ENCODE measurements at places on chromosomes 2 and 18.

- DNase-seq: no peak
Observed at GRCh38 chr2:41216978-41217377, 765.1 kb upstream of the SLC8A1 start.

GRCh38 chr2:48719480-48720177 is 35.9 kb downstream of the LHCGR start:
- no peak for DNase-seq

DNA sequence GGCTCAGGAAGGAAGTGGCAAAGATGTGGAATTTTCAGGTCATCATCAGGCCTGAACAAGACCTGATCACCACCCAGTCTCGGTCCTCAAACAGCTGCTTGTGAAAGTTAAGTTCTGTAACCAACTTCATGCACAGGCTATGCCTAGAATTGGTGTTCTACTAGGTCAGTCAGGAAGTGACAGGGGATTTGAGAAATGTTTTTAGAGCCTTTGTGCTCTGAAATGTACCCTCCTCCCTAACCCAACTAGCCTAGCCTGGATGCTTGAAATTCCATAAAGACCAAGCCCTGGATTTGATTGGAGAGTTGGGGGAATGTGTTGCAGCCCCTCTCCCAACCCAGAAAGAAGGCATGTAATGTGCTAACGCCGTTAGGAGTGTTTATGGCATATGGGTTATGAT is 63.3 kb downstream of the TGOLN2 start:
- DNase-seq: no peak

GRCh38 chr2:102334486-102334885 is 21.1 kb upstream of the IL18R1 start:
- DNase-seq: no peak

DNA sequence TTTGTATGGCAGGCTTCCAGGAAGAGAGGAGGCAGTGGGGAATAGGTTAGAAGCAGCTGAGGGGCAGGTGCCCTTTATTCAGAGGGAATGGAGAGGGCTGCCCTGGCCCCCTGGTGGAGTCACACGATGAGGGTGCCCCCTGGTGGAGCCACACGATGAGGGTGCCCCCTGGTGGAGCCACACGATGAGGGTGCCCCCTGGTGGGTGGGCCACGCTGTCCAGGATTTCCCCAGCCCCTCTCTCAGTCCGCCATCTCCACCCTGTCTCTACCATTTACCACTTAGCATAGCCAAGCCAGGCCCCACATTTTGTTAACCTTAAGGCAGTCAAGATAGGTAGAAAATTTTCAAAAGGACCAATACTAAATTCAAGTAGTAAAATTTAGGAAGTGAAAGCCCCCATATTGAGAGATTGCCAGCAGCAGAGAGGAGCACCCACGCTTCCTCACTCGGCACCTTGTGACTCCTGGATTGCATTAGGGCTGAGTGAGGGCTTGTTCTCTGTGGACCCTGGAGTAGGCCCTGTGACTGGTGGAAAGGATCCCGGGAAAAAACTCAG is 10.4 kb upstream of the FAM228A start:
- DNase-seq: peak; percentile 19

- no peak for DNase-seq
Observed at GRCh38 chr18:74023220-74023619, 124.4 kb downstream of the FBXO15 start.

DNA sequence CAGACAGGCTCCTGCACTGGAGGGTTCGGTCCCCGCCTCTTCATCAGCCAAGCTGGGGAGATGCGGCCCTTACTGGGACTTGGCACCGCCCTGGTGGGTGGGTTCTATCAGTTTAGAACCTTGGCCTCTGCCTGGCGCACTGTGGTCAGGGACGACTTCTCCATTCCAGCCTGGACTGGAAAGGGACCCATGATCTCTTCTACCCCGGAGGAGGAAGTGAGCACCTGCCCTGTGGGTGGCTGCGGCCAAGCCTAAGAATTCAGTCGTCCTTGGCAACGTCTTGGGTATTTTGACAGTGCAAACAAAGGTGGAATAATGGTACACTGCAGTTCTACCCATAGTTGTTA is 106.9 kb upstream of the CD302 start:
- DNase-seq: no peak

- peak; percentile 88 for DNase-seq
Observed at GRCh38 chr18:59918320-59918755, 18.5 kb downstream of the PMAIP1 start.

GRCh38 chr2:61660511-61661388 is 122.6 kb upstream of the XPO1 start:
- DNase-seq: no peak

DNA sequence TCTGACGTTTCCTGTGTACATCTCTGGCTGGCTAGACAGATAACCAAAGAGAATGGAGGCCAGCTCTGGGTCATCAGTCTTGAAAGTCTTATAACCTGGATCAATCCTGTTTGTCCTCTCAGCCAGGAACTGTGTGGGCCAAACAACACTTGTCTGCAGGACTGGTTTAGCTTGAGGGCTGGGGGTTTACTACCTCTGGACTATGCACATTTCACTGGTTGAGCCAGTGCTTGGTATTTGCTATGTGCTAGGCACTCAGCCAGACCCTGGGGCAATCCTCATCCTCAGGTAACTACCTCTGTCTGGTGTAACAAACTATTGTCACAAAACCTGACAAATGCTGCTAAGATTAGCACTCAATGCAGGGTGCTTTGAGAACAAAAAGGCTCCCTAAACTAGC is 169.7 kb downstream of the HAUS1 start:
- no peak for DNase-seq

- DNase-seq: peak; percentile 51
Observed at GRCh38 chr2:58594175-58594574, 353.1 kb upstream of the FANCL start.

DNA sequence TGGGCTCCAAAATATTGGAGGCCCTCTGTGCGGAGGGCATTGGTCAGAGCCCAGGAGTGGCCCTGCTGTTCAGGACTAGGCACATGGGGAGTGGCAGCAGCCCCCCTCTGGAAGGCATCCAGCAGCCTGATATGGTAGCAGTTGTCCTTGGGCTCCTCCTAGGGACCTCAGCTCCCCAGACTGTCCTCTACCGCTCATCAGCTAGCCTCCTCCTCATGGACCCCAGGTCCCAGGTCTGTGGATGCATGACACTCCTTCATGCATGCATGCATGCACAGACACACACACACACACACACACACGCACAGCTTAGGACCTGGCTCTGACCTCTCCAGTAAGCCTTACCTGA is 15.4 kb upstream of the ATP6V1B1 start:
- DNase-seq: peak; percentile 0

DNA sequence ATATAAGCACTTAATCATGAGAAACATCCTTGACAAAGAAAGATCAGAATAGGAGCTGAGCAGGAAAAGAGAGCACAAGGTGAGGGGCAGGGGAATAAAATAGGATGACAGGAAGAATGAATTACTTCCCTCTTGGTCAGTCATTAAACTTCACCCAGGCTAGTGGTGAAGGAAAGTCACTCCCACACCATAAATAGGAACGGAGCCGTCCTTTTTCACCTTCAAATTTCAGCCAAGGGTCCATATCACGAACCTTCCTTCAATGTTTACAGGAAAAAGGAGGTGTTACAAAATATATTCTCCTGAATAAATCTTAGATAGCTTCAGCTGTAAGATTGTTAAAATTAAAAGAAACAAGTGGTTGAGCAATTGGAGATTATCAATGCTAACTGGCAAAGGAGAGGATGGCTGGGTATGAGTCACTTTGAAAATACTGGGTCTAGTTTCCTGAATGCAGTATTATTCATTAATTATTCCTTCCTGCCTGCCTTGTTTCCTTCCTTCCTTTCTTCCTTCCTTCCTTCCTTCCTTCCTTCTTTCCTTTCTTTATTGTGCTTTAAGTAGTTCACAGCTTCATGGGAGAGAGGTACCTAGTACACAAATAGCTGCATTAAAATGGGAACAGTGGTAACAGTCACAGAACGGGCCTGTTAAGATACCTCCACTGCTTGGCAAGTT is 292.3 kb upstream of the ID2 start:
- no peak for DNase-seq

GRCh38 chr2:138440759-138441158 is 60.8 kb upstream of the SPOPL start:
- no peak for DNase-seq

GRCh38 chr2:7053650-7054265 is 136.5 kb downstream of the RNF144A start:
- DNase-seq: no peak

DNA sequence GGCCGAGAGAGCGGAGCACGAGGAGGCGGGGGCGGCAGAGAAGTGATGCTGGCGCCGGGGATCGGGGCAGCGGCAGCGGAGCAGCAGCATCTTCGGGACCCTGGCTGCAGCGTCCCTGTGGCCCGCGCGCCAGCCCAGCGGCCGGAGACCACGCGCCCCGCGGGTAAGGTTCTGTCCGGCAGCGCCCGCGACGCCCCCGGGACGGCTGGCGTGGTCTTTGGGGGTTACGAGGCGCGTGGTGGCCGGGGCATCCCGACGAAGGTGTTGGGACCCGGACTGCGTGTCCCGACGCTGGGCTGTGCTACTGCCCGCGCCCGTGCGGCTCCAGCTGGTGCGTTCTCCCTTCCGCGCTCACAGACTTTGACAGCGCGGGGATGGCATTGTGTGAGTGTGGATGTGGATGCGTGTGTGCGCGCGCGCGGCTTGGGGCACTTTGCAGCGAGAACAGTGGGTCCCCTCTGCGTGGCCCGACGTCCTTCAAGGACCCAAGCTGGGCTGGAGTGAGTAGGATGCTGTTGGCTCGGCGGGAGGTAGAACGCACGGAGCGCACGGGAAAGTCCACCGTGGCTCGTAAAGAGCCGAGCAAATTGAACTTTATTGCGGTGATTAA is 405.0 kb downstream of the XIRP2 start:
- DNase-seq: peak; percentile 23

DNA sequence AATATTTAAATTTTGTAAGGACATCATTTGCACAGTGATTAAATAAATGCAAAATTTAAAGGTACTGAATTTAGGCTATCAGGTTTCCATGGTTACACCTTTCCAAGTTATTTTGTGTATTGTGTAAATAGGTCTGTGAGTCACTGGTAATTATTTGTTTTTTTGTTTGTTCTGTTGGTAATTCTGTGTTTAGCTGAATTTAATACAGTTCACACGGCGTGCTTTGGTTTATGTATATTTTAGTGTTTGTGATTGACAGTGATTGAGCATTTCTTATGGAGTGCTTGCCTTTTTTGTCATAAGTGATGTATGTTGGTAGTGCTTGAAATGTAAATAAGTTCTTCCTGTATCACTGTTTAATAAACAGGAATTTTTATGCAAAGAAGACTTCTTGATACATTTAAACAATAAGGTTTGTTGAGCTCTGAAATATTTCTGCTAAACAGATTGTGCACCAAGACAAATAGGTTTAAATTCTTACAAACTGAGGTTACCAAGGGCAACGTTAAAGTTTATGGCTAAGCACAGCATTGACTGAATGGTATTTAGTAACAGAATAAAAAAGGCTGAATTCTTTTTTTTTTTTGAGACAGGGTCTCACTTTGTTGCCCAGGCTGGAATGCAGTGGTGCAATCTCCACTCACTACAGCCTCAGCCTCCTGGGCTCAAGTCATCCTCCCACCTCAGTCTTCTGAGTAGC is 38.3 kb upstream of the DLX1 start:
- DNase-seq: no peak

- DNase-seq: peak; percentile 42
Observed at GRCh38 chr18:31241900-31242409, 76.0 kb upstream of the DSG1 start.

DNA sequence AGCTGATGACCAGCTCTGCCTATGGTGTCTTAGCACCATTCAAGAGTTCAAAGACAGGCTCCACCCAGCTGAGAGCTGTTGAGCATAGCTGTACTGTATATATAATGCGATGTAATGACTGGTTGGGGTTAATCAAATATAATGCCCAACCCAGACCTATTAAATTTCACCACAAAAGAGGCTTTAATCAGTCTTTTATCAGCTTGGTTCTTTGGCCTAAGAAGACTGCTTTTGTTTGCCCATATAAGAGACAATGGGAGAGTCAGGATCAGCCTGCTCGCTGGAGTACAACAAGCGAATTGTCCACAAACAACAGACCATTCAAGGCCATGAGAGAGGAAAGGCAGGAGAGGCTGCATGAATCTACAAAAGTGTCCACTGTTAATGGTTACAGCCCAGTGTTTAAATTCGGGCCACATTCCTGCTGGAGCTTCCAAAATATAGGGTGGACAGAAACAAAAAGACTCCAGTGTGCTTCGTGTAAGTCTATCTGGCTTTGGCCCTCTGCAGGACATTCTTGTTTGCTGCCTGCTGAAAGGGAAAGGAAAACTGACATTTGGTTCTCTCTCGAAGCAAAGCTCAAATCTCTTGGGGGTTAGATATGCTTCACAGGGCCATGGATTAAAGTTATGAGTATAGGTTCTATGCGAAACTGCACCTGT is 299.0 kb upstream of the FBXO11 start:
- no peak for DNase-seq

DNA sequence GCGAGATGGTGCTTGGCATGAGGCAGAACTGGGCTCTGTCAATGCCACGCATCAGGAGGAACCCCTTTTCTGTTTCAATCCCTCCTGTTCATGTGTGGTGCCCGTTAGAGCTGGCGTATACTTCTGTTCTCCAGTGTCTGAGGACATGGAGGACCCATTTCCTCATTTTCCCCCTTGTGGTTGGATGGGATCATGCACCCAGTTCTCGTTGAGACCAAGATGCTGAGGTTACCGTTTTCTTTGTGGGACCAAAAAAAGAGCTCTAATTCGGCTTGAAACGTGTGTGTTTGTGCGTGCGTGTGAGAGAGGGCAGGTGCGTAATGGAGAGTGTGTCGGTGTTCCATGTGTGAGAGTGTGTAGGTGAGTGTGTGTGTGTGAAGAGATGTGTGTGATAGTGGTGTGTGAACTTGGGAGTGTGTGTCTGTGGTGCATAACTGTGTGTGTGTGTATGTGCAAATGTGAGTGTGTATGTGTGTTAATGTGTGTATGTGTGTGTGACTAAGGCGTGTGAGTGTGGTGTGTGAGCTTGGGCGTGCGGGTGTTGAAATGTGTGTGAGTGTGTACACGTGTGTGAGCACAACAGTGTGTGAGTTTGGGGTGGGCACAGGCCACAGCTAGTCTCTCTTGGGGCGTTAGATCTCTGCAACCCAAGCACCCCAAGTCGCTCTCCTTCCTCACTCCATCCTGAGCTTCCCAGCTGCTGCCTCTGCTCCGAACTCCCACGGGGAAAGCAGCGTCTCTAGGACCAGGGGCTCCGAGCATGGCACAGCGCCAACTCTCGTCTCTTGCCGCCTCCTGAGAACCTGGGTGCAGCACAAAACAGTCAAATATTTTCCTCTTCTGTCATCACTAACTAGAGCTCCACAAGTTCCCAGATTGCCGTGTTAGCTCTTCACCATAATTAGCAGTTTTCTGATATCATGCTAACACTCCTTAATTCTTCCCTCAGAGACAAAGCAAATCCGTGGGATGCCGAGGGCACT is 75.8 kb downstream of the LONRF2 start:
- DNase-seq: peak; percentile 18

GRCh38 chr2:206971805-206972204 is 32.5 kb downstream of the CPO start:
- DNase-seq: no peak

DNA sequence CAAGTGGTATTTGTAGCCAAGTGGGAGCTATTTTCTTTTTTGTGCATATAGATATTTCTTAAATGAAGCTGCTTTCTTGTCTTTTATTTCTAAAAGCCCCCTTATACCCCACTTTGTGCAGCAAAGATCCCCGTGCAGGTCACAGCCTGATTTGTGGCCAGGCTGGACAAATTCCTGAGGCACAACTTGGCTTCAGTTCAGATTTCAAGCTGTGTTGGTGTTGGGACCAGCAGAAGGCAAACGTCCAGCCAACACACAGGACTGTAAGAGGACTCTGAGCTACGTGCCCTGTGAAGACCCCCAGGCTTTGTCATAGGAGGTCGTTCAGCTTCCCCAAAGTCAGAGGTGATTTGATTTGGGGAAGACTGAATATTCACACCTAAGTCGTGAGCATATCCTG is 21.9 kb downstream of the FOSL2 start:
- no peak for DNase-seq
